ENCODE measurements at places on chromosomes 5 and 9.

DNA sequence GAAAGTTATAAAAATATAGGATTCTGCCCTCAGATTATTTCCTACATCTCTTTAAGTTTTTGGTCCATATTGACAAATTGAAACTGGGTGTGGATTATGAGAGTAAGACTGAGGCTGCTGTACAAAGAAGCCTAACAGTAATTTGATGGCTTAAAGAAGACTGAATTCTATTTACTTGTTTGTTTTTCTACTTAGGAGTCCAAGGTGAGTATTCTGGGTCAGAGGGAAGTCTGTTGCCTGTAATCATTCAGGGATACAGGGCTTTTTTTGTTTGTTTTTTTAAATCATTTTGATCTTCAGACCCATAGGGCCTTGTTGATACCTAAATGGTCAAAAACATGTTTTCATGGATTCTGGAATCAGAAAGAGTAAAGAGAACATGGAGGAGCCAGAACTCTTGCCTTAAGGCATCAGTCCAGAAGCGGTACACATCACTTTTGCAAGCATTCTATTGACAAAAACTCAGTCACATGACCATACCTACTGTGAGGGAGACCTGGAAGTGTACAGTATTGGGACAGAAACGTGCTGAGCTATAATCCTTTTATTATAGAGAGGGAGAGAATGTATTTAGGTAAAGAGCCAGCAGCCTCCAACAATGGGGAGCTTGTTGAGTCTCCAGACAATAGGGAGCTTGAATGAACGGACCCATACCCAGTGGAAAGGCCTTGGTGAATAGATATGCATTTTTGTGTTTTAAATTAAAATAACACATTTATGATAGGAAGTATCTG, 102.7 kb downstream of the LRRC70 start:
- no peak for DNase-seq

DNA sequence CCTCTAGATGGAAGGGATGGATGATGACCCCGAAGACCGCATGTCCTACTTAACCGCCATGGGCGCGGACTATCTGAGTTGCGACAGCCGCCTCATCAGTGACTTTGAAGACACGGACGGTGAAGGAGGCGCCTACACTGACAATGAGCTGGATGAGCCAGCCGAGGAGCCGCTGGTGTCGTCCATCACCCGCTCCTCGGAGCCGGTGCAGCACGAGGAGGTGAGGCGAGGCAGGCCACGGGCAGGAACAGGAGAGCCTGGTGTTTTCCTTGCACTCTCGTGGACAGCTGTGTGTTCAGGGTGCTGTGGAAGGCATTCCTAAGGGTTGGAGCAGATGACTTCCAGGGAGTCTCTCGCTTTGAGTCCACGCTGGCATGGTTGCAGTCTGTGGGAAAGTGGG, 73.9 kb downstream of the TJP2 start:
- DNase-seq, result no peak

DNA sequence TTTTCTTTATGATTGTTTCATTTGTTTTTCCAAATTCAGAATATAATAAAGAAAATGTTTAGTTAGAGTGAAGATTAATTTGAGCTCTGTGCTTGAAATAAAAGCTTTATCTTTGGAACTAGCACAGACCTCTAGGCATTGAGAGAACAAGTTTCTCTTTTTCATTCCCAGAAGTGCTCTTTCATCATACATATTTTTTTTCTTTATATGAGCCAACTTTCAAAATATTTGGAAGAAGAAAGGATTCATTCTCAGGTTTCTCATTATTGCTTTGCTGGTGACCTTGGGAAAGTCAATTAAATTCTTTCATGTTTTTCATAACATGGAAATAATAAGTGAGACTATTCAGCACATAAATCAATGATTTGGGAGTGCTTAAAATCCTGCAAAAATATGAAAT, 16.8 kb downstream of the CTXN3 start:
- DNase-seq, result no peak

DNA sequence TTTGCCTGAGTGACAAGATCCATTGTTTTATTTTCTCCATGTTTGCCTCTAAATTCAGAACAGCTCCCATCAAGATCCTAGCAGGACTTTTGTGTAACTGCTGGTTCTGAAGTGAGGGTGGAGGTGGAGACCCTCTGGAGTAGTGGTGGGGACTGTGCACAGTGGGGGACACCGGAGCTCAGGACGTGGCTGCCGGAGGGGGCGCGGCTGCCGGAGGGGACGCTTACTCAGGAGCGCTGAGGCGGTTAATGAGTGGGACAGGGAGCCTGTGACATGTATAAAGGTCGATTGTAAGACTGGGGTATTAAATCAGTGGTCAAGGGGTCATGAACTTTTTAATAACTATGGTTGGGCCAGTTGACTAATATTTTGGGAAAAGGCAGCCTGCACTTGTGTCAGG, 127.0 kb upstream of the CACNA1B start:
- DNase-seq, result no peak

DNA sequence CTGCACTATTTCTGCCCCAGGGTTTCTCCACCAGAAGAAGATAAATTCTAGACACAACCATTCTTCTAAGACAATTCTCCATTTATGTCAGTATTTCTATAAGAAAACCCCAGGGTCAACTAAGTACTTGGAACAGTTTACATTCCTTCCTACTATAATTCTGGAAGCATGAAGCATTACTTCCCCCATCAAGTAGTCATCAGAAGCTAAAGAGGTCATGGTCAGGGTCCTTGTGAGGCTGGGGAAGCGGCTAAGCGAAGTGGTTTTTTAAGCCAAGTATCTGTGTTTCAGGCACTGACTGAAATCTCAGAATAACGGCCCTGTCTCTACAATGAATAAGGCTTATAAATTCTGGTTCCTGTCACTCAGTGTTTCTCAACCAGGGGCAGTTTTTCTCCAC, 197.8 kb downstream of the GLIS3 start:
- no peak for DNase-seq

DNA sequence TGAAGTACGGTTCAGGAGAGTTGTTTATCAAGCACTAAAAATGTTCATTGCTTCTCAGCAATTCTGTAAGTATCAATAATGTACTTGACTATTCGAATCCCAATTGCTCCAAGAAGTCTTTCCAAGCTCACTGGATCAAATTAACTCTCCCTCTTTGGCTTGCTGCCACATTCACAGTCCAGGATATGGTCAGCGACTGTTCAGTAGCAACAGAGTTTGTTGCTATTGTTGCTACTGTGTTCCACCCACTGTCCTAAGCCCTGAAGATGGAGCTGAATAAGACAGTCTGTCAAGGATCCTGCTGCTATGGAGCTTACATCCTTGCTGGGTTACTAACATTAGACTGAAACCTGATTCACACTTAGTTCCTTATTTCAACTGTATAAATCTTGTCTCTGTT, 110.8 kb downstream of the FGF10 start:
- no peak for DNase-seq

DNA sequence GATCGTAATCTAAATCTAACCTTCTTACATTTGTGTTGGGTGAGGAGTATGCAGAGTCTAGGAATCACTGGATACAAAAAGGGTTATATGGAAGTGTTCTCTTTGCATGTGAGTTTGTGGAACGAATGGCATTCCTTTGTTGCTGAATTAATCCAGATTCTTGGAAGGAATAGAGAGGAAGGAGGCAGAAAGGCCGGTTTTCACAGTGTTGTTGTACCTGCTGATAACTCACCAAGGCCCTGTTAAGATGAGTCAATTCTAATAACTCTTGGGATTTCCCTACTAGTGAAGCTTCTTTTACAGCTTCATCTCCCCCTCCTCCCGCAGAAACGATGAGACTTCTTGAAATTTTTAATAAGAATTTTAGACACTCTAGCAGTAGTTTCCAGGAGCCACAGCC, 84.0 kb downstream of the ZSWIM6 start:
- no peak for DNase-seq

GRCh38 chr5:104218200-104218599, 655.6 kb upstream of the NUDT12 start:
- DNase-seq, result no peak

DNA sequence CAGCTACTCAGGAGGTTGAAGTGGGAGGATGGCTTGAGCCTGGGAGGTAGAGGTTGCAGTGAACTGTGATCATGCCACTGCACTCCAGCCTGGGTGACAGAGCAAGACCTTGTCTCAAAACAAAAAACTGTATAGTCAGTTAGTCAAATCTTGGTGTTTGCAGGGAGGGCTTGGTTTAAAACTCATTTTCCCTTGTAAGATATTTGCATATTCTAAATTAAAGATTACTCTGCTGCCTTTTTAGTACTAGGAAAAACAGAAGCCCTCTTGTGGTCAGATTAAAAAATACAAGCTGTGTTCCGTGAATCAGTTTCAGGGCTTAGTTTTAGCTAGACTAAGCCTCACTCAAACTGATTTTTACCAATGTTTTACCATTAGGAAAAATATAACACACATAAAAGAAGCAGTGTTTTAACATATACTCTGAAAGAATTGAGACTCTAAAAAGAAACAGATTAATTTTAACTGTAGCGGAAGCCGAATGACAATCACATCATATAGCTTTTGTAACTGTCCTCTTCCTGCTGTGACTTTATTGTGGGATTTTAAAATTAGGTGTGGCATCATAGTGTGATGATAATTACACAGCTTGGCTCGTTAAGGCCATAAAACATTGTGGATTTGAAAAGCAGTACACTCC, 84.9 kb upstream of the BASP1 start:
- DNase-seq, result no peak

- DNase-seq, result no peak
Observed at GRCh38 chr9:36401164-36401740, 1.2 kb upstream of the RNF38 start.

- no peak for DNase-seq
Observed at GRCh38 chr5:97496037-97496436, 313.0 kb upstream of the RIOK2 start.

DNA sequence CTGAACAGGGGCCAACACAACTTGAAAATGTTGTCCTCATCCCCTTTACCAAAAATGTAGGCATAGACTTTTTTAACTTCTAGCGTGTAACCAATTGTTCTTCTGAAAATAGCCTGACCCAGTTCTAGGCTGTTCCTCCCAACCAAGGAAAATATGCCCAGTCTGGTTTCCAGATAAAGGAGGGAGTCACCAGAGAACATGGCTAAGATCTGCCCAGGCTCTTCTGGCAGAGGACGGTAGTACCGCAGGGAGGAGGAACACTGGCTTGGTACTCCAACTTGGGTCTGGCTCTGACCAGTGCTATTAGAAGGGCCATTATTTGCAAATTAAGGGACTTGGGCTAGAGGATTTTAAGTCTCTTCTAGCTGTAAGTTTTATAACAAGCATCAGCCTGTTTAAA, 63.1 kb downstream of the GRAMD2B start:
- DNase-seq, result no peak

DNA sequence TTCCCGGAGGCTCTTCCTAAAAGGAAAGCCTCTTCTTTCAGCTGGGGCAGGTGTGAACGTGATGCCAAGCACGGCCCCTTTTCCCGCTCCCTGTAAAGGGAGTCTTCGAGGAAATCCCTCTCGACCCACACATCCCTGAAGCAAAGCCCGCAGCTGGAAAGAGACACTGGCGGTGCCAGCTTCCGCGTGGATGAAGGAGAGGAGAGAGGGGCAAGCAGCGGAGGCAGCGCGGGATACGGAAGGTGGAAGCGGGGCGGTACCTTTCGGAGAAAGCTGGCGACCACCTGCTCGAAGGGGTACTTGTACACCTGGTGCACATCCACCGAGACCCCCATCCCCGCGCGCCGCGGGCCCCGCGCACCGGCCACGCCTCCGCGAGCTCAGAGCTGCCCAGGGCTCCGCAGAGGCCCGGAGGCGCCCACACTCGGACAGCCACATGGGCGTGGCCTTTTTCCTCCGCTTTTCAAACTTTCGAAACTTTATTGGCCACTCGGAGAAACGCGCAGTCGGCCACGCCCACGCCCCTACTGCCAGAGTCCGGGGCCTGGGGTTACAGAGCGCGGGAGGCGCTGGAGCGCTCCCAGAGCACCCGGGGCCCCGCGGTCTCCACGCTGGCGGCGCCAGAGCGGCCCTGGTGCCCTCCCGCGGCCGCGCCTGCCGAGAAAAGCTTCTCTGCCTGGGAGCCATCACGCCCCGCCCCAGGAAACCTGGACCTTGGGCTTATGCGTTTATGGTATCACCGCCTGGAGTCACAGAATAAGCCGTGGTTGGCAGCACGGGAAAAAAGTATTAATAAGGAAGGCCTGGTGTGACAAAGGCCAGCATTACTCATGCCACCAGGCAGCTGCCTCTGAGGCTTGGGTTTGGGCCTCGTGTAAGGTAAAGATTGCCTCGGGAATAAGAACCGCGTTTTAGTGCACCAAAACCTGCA, at the start of gene PRELID2:
Gene PRELID2 (minus strand): TSS at position 426 of the 931 bp plus-strand sequence. CDS start 91 bp downstream, at position 335.
- DNase-seq, result peak; percentile 59

DNA sequence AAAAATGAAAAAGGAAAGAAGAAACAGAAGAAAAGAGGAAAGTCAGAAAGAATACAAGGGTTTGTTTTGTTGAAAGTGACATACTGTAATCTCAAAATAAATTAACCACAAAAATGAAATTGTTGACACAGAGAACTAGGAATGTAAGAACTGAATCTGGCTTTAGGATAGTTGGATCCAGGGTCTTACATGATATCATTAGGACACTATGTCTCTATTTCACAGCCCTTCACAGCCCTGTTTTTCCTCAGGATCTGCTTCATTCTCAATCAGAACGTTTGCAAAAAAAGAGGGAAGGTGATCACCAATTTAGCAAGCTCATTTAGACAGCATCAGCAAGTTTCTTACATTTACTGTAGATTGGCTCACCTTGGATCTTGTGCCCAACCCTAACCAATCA, 188.5 kb upstream of the NREP start:
- DNase-seq, result no peak

GRCh38 chr9:134026981-134027380, 1.7 kb downstream of the BRD3OS start:
- no peak for DNase-seq

- no peak for DNase-seq
Observed at GRCh38 chr5:101425339-101425859, 522.3 kb upstream of the ST8SIA4 start.

DNA sequence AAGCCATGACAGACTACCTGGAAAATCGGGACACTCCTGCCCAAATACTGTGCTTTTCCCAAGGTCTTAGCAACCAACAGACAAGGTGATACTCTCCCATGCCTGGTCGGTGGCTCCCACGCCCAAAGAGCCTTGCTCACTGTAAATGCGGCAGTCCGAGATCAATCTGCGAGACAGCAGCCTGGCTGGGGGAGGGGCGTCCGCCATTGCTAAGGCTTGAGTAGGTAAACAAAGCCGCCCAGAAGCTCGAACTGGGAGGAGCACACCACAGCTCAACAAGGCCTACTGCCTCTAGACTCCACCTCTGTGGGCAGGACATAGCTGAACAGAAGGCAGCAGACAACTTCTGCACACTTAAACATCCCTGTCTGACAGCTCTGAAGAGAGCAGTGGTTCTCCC, 272.1 kb upstream of the CCNG1 start:
- DNase-seq, result no peak

- DNase-seq, result no peak
Observed at GRCh38 chr5:54090495-54091120, 219.8 kb downstream of the ARL15 start.

- no peak for DNase-seq
Observed at GRCh38 chr9:132984202-132985070, 5.9 kb downstream of the GFI1B start.

Measured in CD4-positive, alpha-beta T cell treated with Interferon gamma for 1 hour (primary cell).